ENCODE measurements at places on chromosomes 4 and X.

GRCh38 chr4:56870946-56871345 lies 36.8 kb upstream of the REST start:
- no peak for DNase-seq

GRCh38 chr4:26609391-26609790 lies 25.5 kb downstream of the TBC1D19 start:
- DNase-seq, result no peak

GRCh38 chr4:123259676-123260646 lies 136.6 kb upstream of the SPRY1 start:
- DNase-seq, result no peak

- no peak for DNase-seq
Measured at GRCh38 chr4:128284317-128284716, 3.3 kb downstream of the PGRMC2 start.

- no peak for DNase-seq
Measured at GRCh38 chr4:7823416-7823824, 116.2 kb downstream of the AFAP1 start.

GRCh38 chr4:75598390-75598789 lies 31.9 kb downstream of the CDKL2 start:
- DNase-seq, result no peak

DNA sequence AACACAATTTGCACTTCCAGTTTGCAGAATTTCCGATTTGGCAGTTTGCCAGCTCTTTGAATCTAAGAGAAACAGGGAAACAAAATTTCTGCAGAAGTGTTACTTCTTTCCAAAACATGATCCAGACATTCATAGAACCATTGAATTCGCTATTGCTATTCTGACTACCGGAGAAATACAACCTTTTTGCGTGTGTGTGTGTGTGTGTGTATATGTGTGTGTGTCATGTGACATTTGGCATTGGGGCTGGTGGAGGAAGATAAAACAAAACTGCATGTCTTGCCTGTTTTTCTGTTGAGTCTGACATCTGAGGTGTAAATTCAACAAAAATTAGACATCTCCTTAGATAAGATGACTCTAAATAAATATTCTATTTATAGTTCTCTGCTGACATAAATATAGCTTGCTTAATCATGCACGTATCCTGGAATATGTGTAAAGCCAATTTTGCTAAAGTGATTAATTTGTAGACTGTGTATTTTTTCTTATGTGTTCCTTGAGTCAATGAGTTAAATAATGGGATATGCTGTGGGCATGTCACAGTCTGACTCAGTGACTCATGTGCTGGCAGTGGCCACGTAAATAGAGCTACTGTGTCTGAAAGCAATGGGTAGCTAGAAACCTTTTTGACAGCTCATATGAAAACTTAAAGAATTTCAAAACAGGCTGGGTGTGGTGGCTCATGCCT lies 98.9 kb downstream of the HPGD start:
- peak; percentile 17 for DNase-seq

DNA sequence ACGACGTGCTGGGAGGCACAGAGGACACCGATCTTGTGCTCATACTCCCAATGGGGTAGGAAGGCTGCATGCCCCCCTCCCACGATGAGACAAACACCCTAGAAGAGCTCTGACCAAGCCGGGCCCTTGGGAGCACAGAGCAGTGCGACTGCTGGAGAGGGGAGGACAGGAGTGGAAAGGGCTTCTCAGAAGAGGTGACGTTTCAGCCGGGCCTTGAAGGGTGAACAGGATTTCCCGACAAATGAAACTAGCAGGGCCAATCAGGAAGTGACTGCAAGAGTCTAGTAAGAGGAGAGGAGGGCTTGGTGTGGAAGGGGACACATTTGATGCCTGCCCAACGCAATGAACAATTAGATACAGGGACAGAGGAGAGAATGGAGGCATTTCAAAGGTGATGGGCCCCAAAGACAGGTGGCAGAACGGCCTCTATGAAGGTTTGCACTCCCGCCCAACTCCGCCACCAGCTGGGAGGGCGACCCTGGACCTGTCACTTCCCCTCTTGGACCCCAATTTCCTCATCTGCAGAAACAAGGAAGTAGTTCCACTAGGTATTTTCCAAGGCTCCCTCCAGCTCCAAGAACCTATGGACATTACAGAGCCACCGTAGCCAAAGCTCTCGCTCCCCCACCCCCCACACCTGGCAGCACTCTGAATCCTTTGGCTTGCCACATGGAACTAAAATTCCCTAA lies 3.9 kb downstream of the HCFC1 start:
- DNase-seq, result no peak

DNA sequence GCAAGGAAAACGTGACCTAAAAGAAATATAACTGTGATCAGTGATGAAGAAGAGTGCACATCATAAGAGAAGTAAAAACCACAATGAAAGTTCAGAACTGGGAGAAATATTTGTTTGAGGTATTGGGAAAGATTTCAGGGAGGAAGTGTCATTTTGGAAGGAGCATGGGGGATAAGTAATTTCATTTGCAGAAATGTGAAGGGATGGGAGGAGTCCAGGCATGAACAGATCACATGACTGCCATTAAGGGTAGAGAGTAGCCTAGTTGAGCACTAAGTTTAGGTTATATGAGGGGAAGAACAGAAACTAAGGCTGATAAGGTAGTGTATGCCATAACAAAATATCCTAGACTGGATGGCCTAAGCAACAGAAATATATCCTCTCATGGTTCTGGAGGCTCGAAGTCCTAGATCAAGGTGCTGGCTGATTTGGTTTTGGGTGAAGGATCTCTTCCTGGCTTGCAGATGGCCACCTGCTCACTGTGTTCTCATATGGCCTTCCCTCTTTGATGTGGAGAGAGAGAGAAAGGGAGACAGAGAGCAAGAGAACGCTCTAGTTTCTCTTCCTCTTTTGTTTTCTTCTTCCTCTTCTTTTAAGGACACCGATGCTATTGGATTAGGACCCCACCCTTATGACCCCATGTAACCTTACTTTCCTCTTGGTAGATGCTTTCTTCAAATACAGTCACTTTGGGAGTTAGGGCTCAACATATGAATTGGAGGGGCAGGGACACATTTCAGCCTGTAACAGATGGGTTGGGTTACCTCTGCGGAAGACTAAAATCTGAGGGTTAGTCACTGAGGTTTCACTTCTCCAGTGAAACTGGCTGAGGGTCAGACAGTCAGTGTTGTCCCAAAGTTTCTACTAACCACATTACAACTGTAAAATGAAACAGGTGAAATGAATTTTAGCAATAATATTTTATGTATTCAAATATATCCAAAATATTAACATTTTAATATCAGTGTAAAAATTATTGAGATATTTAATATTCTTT lies 77.9 kb downstream of the EGF start:
- no peak for DNase-seq

GRCh38 chrX:2692221-2693112 lies 1.4 kb downstream of the CD99 start:
- DNase-seq, result no peak

DNA sequence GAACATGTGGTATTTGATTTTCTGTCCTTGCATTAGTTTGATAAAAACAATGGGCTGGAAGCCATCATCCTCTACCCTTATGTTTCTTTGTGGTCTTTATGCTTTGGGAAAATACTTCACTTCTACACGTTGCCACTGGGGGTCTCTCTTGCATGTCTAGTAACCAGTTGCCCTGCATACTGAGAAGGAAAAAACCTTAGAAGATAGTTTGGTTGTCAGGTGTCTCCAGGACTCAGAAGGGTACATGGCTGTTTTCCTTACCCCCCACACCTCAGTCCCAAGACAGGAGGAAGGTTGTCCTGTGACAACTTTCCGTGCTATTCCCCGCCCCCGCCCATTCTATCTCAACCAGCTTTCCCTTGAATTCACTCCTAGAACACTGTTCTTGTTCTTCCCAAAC lies 62.1 kb upstream of the LANCL3 start:
- DNase-seq, result no peak

- no peak for DNase-seq
Measured at GRCh38 chr4:111696505-111696904, 448.7 kb upstream of the FAM241A start.

- no peak for DNase-seq
Measured at GRCh38 chrX:18873836-18874235, 110.1 kb downstream of the PHKA2 start.

DNA sequence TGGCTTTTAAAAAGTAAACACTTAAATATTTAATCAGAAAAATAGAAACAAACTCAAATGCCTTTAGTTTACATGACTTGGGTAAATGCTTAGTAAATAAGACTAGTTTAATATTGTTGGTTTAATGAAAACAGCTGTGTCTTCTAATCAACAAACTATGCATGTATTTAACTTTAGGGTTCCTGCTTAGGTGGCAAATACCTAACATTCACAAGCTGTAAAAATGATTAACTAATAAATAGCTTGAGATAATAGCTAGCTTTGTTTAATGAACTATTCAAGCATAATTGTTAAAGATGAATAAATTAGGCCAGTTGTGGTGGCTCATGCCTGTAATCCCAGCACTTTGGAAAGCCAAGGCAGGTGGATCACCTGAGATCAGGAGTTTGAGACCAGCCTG lies 30.0 kb upstream of the USP46 start:
- DNase-seq, result no peak
